ENCODE measurements at places on chromosomes 3 and 15.

DNA sequence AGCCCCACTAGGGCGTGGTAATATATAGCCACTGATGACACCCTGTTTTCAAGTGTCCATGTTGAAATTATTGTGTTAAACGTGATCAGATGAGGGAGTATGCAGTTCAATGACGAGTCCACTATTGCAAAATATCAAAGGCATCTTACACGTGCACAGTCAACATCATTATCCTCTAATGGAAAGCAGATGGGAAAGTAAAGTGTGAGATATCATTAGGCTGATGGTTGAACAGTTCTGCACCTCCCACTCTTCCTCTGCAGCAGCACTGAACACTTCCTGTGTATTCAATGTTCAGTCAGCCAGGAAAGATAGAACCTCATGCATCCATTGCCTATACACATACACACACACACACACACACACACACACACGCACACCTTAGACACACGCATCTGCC, 431.8 kb upstream of the CCDC54 start:
- no peak for DNase-seq

GRCh38 chr3:4517643-4518311, 24.6 kb downstream of the ITPR1 start:
- DNase-seq, result no peak

DNA sequence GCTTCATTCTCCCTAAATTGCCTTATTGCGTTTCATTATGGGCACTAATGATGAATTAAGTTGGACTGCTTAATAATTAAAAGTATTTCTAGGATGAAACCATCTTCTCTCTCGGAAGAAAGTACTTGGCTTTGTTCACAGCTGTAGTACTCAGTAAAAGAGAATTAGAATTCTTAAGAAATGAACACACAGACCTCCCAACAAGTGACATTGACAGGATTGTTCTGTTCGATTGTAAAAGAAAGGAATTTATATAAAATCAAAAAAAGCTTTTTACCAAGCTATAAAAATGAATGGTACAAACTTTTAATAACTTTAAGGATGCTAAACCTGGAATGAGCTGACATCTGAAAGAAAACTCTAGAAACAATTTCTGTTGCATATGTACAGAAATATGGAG, 416.4 kb upstream of the THRB start:
- DNase-seq, result no peak

DNA sequence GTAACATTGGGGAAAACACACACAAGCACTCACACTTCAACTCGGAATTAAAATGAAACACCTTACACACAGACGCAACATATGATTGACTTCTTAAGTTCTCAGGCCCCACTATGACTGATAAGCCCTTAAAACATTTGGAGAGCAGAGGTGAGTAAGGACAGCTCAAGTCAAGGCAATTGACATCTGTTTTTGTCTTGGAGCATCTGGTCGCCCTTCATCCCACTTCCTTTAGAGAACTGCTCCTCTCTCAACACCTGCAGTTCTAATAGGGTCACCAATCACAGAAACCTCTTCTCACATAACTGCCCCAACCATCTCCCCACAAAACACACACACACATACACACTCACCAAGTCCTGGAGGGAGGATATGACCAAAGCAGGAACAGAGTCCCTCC, 43.4 kb downstream of the ERC2 start:
- no peak for DNase-seq

DNA sequence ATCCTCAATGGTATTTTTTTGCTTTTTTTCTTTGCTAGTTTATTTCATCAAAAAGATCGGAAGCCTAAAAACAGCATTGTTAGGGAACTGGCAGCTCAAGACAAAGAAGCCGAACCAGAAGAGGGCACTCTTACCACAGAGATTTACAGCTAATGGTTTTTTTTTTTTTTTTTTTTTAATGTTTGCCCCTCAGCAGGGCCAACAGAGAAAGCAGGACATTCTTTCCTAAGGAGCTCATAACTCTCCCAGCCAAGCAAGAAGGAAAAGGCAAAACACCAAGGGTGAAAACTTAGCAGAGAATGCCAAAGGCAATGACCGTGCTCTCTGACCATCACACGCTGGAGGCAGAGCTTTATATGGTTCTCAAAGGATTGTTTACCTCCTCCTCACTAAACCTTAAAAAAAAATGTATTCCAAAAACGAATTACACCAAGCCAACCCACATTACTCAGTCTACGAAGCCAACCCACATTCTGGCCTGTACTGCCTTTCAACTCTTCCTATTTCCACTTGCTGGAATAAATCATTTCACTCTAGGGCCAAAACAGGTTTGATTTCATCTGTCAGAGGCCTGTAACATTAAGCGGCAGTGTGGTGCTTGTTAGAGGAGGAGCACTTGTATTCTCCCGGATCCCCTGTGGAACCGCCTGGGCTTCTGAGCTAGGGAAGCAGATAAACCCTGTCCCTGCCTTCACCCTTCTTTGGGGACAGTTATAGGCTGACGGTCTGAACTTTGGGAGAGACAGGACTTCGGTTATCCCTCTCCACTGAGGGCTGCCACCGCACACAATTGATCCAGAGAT, 35.6 kb upstream of the GYG1 start:
- DNase-seq, result no peak

GRCh38 chr3:30873671-30874070, 20.8 kb downstream of the GADL1 start:
- no peak for DNase-seq

DNA sequence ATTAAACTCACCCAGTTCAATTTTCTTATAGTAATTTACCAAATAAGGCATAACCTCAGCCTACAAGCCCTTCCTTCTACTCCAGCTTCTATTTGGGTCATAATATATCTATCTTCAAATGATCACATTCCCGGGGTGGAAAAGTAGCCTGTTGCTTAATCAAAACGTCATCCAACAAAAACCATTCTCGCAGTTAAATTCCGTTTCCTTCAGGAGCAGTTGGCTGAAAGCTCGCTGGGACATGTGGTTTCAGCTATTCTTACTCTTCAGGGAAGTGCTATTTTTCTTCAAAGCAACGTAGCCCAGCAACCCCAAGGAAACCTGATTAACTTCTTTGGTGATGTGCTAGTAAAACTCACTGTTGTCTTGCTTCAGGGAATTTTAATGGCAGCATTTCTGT, 59.6 kb downstream of the MAGI1 start:
- DNase-seq, result no peak
